ENCODE measurements at places on chromosomes 3 and 15.

- no peak for DNase-seq
Observed at GRCh38 chr3:72015463-72015862, 230.5 kb upstream of the PROK2 start.

DNA sequence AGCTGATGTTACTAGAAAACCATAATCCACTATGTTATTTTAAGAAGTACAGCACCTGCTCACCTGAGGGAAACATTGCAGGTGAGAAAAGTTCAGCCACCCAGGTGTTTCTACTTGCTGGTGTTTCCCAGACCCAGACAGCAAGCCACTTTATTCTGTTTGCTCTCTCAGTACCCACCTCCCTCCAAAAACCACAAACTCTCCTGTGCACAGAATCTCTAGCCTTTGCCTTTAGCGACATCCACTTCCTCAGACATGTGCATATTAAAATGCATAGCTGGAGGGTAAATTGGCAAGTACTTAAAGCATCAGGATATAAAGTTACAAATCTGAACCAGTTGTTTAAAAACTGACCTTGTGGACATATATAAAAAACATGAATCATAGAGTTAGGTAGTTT lies 36.7 kb downstream of the VGLL3 start:
- DNase-seq, result no peak

- DNase-seq, result no peak
Observed at GRCh38 chr15:53586799-53587198, 172.7 kb downstream of the WDR72 start.

DNA sequence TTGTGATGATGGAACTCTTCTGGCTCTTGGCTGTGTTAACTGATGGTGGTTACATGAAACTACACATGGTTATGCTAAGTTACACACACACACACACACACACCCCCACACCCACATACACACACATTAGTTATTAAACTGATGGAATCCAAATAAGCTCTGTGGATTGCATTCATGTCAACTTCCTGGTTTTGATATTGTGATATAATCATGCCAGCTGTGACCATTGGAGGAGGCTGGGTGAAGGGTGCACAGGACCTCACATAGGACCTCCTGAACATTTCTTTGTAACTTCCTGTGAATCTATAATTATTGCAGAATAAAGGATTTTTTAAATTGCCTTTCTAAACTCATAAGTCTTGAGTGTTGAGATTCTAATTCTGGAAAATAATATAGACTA lies 58.9 kb upstream of the LIMD1 start:
- DNase-seq, result no peak

DNA sequence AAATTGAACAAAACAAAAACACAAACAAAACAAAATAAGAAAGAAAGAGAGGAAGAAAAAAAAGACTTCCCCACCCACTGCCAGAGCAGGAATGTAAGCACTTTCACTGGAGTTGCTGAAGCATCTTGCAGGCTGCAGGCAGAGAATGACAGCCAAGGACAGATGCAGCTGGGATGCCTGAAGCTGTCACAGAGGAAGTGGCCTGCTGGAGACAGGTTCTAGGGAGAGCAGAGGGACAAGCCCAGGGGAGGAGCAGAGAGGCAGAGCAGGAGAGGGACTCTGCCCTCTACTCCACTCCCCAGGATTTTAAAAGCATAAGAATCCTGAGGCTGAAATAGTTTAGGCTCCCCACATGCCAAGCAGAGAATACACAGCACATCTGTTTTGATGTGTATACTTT lies 326.2 kb downstream of the TUSC7 start:
- DNase-seq, result no peak

DNA sequence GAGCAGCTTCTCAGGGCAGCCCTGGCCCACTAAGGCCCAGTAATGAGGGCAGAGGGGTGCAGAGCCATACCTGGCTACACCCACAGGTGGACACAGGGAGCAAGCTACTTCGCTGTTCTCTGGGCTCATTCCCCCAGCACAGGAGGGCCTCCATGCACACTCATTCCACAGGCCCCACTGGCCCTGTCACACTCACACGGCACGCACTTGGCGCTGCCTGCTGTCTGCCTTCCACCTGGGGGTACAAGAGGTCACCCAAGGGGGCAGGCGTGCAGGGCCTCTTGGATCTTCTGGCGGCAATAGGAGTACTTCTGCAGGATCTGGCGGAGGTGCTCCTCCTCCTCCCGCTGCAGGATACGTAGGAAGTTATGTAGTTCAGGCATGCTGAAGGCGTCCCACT lies 2.3 kb upstream of the TUSC2 start:
- no peak for DNase-seq

Measured in RCC 7860 (cell line).